ENCODE measurements at places on chromosomes 5 and 9.

DNA sequence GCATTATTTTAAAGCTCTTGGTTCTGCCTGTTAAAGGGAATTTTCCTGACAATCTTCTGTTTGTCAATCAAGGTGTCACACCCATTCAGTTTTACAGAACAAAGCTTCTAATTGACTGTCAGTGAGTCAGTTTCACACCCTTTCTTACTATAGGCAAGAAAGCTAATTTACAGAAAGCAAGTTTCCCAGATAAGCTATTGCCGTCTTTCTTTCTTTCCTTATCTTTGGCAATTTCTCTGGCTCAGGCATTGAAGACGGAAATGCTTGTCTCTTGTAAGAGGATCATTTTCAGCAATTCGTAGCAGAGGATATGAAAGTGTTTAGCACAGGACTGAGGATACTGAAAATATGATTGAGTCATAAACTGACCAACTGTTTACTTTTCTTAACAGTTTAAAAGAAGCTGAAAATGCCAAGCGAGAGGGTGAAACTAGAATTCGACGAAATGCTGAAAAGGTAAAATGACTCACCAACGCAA lies 27.0 kb downstream of the SPINK5 start:
- no peak for DNase-seq

DNA sequence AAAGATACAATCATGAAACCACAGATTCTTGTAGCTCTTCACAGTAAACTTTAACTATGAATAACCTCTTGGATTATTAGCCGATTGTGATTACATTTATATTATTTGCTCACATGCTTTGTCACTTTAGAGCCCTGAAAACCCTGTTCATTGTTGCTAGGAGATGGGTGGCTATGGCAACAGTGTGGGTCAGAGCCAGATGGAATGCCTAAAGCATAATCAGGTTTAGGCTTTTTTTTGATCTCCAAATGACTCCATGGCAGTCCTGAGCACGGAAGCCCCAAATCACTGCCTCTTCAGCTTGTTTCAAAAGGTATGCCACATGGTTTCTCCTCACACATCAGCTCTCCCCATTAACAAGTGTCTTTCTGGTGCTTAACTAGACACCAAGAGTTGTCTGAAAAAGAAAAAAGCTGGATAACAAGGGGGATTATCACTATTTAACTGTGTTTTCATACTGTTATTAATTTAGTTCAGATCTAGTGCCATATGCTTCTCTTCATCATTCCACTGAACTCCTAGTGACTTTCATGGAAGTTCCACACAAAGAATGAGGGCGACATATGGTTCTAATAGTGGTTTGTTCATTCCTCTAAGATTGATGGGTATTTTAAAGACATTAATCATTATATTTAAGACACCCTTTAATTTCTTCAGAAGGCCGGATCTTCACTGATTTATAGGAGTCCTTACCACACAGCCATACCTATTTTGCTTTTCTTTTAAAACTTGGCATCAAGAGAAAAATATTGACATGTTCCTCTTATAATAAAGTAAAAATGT lies 88.8 kb upstream of the PAM start:
- no peak for DNase-seq

DNA sequence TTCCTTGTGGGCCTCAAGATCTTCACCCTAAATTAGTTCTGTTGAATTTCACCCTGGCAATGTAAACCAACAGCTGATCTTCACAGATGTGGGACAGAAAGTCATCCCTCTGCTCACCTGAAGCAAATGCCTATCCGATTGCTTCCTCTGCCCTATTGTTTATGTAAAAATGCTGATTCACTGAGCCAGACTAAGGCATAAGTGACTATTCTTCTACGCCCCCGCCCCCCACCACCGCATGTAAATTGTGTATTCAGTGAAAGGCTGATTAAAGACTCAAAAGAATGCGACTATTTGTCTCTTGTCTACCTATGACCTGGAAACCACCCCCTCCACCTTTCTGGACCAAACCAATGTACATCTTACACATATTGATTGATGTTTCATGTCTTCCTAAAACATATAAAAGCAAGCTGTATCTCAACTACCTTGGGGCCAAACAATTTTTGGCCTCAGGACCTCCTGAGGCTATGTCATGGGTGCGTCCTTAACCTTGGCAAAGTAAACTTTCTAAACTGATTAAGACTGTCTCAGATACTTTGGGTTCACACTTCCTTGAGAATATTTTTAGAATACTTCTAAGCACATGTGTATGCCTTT lies 129.7 kb upstream of the BOD1 start:
- no peak for DNase-seq

DNA sequence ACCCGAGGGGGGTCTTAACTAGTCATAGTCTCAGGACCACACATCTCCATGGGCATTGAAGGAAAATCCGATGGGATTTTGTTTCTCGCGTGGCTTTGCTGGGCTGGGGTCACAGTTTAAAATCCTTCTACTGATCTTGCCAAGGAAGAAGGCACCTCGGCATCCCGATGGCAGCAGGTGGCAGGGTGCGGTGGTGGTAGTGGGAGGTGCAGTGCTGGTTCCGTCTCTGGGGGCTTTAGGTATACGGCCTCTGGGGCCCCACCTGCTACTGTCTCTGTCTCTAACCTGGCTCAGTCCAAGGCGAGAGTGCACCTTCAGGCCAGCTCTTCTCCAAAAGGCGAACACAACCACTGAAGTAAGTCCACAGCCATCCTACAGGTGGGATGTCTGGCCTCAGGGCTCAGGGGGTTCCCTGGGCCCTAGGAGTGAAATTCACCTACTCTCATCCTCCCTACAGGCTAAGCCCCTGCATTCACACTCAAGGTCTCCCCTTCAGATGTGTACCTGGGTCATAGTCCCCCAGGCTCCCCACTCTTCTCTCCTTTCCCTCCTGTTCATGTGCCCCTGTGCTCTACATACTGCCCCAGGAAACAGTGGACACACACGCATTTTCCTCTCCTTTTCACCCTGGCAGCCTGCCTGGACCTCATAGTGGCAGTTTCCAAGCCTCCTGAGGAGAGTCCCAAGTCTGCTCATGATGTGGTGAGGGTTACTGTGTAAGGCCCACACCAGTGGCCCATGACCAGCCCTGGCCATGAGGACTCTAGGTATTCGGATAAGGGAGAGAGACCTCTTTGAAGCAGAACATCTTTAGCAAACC lies 736 bp upstream of the FCN2 start:
- no peak for DNase-seq

GRCh38 chr5:133278317-133278716 lies 226.5 kb downstream of the HSPA4 start:
- DNase-seq: no peak

DNA sequence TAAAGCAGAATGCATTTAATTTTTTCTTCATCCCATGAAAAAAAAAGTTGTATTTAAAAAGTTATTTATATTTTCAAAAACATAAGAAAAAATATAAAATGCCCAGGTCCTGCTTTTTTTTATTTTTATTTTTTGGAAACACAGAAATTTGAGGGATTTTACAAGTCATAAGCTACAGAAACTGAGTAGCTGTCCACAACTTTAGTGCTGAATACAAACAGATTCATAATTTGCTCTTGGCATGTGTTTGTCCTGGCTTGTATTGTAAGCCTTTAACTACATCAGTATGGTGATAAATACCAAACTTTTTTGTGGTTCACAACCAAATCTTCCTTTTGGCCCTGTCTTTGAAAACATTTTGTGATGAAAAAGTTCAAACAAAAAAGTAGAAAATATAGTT lies 7.5 kb upstream of the PLCXD3 start:
- DNase-seq: no peak

DNA sequence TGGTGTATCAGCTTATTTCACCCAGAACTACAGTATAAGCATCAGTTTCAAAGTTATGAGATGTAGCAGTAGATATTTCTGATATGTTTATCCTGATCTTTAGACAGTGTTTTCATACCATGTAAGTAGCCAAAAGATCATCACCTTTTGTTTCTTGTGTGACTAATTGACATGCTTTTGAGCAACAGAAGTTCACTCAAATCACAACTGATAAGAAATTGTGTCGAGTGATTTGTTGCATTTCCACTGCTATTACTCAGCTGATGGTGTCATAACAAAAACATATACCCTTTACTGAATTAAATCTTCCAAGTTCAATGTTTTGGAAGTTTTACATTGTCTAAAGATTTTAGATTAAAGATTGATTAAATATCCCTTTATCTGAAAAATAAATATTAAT lies 324.5 kb downstream of the TUSC1 start:
- DNase-seq: no peak

GRCh38 chr5:177495243-177496060 lies 2.0 kb downstream of the PDLIM7 start:
- peak; percentile 27 for DNase-seq

DNA sequence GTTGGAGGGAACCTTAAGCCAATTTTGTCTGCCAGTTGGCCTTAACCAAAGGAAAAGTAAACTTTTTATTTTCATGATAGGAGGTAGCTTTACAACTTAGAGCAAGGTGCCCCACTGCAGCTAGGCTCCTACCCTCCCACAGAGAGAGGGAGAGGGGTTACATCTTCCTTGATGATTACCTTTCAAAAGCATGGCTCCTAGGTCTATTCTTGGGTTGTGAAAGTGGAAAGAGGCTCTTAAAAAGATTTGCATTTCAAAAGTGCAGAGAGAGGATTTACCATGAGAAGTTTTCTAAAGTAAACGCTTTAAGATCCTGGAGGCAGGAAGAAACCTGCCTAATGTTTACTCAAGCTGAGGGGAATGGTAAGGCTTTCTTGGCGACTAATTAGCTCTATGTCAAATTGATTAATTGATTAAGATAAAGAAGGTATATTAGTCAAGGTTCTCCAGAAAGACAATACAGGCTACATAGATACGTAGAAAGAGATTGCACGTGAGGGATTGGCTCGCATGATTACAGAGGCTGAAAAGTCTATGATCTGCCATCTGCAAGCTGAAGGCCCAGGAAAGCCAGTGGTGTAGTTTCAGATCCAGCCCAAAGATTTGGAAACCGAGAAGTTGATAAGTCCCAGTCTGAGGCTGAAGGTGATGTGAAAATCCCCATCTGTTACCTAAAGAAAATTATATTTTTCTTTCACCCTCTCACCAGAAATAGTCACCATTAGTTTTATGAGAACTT lies 333.8 kb upstream of the CTNND2 start:
- no peak for DNase-seq
